ENCODE measurements at places on chromosomes 1 and 21.

DNA sequence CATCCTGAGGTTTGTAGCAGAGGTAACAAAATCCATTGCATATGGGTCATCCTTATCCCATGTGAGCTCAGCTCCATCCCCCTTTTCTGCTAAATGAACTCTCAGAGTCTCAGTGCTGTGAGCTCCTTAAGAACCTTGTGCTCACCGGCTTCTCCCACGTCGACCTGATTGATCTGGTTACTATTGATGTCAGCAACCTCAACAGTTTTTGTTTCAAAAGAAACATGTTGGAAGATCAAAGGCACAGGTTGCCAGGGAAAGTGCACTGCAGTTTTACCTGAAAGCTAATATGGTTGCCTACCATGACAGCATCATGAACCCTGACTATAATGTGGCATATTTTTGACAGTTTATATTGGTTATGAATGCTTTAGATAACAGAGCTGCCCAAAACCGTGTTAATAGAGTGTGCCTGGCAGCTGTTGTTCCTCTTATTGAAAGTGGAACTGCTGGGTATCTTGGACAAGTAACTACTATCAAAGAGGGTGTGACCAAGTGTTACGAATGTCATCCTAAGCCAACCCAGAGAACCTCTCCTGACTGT, 131.4 kb downstream of the HS2ST1 start:
- peak; percentile 39 for DNase-seq

DNA sequence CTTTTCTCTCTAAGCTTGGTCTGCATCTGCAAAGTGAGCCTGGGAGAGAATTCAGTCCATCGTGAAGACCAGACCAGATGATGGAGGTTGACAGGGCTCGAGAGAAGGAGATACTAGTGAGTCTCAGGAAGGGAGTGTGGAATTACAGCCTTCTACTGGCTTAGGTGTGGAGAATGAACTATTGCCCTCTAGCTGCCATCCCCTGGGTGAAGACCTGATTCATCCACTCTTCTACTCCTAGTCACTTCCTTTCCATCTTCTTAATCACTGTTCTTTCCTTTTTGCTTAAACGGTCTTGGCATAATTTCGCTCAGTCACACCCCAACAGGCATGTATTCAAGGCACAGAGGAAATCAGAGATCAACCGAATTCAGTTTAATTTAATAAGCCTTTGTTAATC, 34.0 kb upstream of the HSD17B7 start:
- DNase-seq: no peak

GRCh38 chr1:54791880-54792522, 9.1 kb downstream of the TTC22 start:
- no peak for DNase-seq

GRCh38 chr1:247437551-247438505, 20.1 kb downstream of the OR2B11 start:
- DNase-seq: no peak

- no peak for DNase-seq
Measured at GRCh38 chr1:19356266-19356665, 44.1 kb downstream of the SLC66A1 start.

- DNase-seq: no peak
Measured at GRCh38 chr1:201826830-201827229, 2.1 kb upstream of the IPO9 start.

GRCh38 chr1:19469004-19469403, 16.3 kb downstream of the CAPZB start:
- DNase-seq: no peak

DNA sequence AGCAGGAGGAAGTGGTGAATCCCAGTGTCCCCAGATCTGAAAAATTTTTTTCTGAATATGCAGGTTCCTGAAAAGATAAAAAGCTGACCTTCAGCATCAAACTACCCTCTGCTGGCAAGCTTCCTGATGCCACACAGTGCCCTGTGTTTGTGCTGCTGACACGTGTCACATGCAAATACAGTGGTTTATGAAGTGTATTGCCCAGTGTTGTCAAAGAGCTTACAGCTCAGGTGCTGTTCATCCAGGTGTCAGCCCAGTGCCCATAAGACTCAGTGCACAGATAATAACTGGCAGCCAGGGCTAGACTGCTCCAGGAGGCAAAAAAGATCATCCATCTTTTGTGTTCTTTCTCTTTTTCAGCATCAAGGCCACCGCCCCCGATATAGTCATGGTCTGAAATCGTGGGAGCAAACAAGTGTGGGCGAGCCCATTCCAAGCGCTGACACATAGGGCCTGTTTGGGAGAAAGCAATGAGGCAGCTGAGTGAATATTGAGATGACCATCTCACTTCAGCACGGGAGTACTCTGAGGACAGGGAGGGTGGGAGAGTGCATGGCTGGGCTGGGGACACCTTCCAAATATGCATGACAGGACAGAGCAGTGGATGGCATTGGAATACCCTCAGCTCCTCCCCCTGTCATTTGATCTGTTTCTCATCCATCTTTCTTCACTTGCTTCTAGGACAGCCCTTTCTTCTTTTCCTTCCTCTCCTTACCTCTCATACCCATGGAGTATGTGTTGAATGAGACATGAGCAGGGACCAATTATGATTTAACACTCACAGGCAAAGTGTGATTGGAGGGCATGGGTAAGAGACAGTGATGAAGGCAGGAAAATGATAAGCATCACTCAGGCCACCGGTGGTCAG, 6.4 kb upstream of the KCNK1 start:
- DNase-seq: no peak

DNA sequence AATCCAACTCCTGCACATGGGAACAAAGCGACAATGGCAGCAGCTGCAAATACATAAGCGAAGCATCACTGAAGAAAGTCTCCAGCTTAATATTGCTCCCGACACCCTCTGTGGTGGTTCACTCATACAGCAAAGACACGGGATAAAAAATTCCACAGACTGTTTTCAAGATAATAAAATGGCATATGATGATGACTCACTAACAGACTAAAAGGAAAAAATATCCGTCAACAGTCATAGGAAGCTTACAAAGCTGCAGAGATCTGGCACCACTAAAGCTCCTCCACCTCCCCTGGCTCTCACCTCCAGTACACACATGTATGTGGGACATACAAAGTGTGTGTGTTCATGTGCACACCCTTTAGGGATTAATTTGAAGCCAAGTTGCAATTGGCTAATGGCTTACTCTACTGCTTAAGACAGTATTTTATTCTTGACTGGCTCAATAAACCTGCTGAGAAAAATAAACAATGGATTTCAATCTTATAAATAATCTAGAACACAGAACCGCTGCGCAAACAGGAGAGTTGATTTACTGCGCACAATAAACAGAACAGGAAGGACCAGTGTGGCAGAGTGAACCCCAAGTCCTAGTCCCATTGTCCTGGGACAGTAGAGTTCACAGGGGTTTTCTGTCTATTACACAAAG, 94.4 kb downstream of the SLC45A1 start:
- DNase-seq: no peak

DNA sequence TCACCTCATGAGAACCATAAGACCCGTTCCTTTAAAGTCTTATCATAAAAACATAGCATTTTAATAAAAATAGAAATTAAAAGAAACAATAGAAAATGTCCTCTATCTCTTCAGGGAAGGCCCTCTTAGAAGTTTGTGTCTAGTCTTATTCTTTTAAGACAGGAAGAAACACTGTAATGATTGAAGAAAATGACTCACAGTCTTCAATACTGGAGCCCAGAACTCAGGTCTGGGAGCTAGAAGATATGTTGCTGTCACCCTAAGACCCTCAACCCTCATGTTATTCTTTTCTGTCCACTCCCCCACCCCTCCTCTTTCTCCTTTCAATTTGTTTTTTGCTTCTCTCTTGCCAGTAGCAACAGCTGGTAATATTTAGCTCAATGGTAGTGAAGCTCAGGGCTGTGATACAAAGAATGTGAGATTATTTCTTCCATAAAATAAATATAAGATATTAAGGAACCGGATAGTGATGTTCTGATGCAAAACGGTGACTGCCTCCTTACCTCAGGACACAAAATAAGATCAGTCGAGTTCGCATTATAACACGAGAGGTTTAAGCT, 12.0 kb downstream of the DUSP10 start:
- no peak for DNase-seq

GRCh38 chr1:228390649-228391048, 16.0 kb downstream of the TRIM11 start:
- DNase-seq: no peak

GRCh38 chr1:200899451-200899915, 4.8 kb downstream of the INAVA start:
- no peak for DNase-seq

GRCh38 chr1:210262167-210262896, 29.7 kb downstream of the SERTAD4 start:
- DNase-seq: no peak

DNA sequence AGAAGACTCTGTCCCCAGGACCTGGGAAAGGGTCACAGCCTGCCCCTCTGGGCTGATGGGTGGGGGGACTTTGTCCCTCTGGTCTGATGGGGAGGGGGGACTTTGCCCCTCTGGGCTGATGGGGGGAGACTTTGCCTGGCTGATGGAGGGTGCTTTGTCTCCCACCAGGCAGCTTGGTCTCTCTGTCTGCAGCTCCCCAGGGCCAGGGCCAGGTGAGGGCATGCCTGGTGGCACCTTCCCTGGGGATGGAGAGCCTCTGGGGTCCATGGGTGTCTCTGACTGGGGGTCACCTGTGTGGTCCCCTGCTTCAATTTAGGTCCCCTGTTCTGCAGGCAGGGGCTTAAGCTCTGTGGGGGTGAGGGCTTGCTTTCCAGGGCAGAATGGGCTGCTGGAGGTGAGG, 23.5 kb upstream of the TTC34 start:
- DNase-seq: no peak

GRCh38 chr1:228108055-228108690, 926 bp downstream of the MRPL55 start:
- DNase-seq: no peak

DNA sequence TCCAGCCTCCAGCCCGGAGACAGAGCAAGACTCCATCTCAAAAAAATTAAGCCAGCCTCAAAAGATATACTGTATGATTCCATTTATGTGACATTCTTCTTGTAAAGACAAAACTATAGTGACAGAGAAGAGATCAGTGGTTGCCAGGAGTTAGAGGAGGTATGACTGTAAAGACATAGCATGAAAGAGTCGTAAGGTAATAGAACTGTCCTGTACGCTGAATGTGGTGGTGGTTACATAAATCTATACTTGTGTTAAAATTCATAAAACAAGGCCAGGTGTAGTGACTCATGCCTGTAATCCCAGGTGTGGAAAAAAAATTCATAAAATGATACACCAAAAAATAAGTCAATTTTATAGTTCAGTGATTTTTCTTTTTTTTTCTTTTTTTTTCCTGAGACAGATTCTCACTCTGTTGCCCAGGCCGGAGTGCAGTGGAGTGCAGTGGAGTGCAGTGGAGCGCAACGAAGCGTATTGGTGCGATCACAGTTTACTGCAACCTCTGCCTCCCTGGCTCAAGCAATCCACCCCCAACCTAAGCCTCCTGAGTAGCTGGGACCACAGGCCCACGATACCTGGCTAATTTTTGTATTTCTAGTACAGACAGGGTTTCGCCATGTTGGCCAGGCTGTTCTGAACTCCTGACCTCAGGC, 84.9 kb upstream of the CXADR start:
- DNase-seq: no peak

DNA sequence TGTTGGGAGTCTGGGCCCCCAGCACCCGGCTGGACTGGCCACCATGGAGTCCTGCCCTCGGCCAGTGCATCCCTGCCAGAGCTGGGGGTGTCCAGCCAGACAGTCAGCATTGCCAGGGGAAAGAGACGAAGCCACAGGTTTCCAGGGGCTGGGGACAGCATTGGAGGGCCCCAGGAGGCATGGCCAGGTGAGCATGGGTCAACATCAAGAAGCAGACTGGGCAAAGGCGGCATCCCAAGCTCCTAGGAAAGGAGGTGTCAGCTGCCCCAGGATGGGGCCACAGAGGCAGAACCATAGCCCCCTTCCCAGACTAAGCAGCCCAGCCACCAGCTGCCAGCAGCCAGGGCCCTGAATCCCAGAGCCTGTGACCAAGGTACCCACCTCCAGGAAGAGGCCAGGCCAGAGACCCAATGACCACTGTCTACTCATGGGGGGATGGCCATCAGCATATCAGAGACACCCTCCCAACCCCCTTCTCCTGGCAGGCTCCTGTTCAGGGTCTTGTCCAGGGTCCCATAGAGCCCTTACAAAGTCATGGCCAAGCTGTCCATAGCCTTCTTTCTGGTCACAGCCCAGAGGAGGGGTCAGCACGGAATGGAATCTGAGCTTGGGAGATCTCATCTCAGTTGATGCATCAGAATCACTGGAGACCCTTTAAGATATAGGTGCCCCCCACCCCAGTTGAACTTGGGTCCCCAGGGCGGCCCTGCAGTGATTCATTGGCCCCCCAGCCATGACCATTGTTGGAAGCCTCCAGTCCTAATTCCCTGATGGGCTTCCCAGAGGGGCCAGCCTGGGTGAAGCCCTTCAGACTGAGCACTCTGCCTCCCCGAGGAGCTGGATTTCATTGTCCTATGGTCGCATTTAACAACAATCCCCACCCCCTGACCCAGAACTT, 32.5 kb downstream of the WNT3A start:
- no peak for DNase-seq
